ENCODE measurements at places on chromosomes 13 and 19.
A peak's percentile ranks its signal among the peaks of the same experiment; 100 is the strongest.

GRCh38 chr19:11164879-11165406 lies 9.4 kb upstream of the SPC24 start:
- no peak for DNase-seq

GRCh38 chr13:39897636-39898035 lies 242.2 kb downstream of the COG6 start:
- DNase-seq = no peak

- no peak for DNase-seq
Observed at GRCh38 chr13:84136582-84136981, 254.3 kb upstream of the SLITRK1 start.

- no peak for DNase-seq
Observed at GRCh38 chr13:79533781-79534400, 52.9 kb downstream of the NDFIP2 start.

- no peak for DNase-seq
Observed at GRCh38 chr19:37874784-37875183, 31.6 kb downstream of the WDR87 start.

DNA sequence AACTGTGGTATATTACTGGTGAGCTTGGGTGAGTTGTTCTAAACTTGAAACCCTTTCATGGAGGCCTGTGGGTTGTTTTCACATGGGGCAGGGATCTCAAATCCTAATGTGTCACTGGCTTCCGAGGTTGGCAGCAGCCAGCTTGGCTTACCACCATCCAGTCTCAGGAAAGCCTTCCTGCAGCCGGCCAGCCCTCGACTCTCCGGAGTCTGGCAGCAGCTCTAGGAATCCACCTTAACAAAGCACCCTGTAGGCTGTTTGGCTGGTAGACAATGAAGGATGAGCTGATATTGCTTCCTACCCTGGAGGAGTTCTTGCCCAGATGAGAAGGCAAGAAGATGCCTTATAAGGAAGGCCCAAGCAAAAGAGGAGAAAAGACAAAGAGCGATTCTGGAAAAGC lies 188.3 kb downstream of the KLF12 start:
- DNase-seq = no peak

DNA sequence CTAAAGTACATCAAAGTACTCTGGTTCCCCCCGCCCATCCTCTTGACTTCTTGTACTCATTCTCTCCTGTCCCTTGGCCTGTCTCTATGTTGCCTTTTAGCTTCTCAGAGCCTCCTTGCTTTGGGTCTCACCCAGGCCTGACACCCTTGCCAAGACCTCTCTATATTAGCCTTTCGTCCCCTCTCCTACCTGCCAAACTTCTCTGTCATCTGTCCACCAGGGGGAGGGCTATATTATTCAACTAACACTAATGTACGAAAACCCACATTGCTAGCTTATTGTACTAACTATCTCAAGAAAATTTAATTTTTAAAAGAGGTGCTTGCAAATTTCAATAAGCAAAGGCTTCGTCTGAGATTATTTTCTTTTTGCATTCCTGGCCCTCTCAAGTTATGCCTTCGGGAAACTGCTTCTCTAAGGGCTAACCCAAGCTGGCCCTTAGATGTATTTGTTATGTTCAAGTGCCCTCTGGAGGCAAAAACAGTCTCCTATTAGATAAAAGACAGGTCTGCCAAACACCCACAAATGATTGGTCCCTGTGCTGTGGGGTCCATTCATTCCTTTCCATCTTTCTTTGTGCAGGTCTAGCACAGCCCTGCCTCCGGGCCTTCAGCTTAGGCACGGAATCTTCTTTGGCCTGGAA lies 6.3 kb upstream of the MRPS31 start:
- peak; percentile 23 for DNase-seq

DNA sequence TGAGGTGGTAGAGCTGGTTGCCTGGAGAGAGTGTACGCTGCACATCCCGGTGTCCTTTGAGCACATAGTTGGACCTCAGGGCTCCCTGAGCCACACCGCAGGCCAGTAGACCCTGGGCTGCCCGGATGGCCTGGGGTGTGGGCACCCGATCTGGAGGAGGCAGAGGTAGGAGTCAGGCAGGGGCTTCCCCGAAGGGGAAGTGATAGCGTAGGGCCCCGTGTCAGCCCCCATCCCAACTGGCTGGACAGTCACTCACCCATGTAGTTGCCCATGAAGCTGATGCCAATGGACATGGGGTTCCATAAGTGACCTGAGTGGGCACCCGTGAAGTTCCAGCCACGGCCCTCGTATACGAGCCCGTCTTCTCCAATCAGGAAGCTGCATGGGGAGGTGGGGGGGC lies 3.6 kb downstream of the PGLYRP1 start:
- DNase-seq = no peak

- DNase-seq = no peak
Observed at GRCh38 chr13:107203146-107203847, 635.4 kb upstream of the ARGLU1 start.

DNA sequence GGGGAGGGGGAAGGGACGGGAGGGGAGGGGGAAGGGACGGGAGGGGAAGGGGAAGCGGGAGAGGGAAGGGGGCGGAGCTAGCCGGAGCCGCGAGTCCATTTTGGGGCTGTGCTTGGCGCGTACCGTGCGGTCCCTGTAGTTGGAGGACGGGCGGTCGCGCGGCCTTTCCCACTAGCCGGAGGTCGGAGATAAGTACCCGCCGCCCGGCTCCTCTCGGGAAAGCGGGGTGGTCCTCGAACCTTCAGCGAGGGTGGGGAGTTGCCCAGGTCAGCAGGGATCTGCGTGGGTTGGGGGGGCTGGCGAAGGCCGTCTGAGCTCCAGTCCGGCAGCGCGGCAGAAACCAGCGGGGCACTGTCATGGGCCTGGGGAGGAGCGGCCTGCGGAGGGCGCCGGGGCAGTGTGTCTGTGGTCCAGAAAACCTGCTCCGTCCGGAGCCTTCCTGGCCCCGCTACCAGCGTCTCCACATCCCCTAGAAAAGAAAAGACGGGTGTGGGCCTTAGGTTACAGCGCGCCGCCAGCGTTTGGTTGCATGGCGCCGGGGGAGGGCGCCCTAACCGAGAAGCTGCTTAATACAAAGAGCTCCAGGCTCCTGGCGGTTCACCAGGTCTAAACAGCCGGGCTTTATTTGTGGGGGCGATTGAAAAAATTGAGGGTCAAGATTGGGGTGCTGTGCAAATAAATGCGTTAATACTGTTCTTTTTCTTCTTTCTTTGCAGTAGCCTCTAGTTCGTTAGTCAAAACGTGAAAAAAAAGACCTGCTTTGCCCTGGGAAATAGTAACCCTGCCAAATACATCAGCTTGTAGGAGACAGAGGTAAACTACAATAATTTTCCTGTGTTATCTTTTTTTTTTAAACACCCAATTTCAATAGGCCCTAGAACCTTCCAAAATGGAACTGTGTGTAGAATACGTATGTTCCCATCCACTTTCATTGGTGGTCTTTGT lies at the start of gene TRIM13:
Gene TRIM13, plus strand, starts transcription at position 92 of the 945 bp plus-strand sequence. CDS start 14,899 bp downstream, outside the sequence.
- peak; percentile 90 for DNase-seq

- no peak for DNase-seq
Observed at GRCh38 chr13:25455146-25455545, 83.4 kb downstream of the ATP8A2 start.

- no peak for DNase-seq
Observed at GRCh38 chr19:2179095-2179494, 15.4 kb downstream of the DOT1L start.

- no peak for DNase-seq
Observed at GRCh38 chr19:52170863-52171320, 529 bp downstream of the ZNF836 start.

DNA sequence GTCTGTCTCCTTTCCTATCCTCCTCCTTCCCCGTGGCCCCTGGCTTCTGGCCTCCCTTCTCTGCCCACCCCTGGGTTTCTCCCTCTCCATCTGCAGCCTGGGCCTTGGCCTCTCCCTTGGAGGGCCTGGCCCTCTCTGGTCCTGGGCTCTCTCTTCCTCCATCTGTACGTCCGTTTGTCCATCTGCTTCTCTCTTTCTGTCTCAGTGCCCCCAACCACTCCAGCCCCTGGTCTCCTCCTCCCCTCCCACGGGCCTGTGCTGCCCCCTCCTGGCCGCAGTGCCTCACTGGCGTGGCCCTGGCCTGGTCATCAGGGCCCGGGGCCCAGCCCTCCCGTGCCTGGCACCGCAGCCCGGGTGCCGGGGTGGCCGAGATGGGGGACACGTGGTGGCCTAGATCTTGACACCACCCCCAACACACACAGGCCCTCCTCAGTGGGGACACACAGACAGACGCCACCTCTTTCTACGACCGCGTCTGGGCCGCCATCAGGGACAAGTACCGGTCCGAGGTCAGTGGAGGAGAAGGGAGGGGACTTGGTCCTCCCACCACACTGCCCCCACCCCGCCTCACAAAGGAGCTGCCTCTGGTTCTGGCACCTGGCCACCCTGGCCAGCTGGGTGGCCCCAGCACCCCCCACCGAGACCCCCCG lies 11.3 kb downstream of the PRKCSH start:
- DNase-seq = peak; percentile 25

GRCh38 chr13:48181482-48182145 lies 51.4 kb upstream of the ITM2B start:
- peak; percentile 72 for DNase-seq

GRCh38 chr19:32653599-32653915 lies 21.4 kb downstream of the ANKRD27 start:
- no peak for DNase-seq

DNA sequence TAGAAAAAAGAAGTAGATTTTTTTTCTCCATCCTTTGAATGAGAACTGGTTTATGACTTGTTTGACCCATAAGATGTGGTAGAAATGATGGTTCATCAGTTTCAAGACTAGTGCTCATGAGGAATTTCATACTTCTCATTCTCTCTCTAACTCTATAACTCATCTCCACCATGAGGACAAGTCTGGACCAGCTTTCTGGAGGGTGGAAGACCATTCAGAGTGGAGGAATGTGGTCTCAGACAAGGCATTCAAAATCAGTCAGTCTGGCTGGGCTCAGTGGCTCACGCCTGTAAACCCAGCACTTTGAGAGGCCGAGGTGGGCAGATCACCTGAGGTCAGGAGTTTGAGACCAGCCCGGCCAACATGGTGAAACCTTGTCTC lies 3.5 kb upstream of the EID2 start:
- no peak for DNase-seq

DNA sequence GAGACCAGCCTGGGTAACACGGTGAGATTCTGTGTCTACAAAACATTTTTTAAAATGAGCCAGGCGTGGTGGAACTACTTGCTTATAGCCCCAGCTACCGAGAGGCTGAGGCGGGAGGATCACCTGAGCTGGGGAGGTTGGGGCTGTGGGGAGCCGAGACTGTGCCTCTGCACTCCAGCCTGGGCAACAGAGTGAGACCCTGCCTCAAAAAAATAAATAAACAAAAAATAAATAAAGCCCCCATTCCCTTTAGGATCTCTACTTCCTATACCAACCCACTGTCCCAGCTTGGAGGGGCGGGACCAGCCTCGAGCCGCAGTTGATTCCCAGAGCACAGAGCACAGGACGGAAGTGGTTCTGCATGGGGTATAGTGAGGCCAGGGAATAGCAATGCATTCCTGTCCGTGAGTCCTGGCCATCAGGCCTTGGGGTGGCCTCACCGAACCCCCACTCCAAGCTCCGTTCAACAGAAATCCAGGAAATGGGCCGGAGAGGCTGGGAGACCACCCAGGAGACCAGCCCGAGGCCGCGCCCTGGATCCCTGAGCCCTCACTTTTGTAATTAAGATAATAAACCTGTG lies 4.9 kb upstream of the PTBP1 start:
- no peak for DNase-seq

DNA sequence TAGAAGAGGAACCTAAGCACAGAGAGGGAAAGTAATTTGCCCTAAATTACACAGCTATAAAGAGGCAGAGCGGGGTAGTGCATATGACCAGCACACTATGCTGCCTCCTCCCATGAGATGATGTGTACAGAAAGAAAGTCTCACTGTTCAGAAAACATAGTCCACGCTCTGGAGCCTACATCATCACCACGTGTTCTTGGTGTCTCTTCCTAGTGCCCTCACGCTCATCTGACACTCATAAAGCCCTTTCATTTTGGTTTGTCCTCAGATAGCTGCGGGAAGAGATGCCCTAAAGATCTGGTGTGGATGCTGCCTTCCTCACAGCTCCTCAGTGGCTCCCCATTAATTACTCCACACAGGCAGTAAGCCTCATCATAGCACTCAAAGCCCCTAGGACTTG lies 27.4 kb upstream of the SIAH3 start:
- no peak for DNase-seq

DNA sequence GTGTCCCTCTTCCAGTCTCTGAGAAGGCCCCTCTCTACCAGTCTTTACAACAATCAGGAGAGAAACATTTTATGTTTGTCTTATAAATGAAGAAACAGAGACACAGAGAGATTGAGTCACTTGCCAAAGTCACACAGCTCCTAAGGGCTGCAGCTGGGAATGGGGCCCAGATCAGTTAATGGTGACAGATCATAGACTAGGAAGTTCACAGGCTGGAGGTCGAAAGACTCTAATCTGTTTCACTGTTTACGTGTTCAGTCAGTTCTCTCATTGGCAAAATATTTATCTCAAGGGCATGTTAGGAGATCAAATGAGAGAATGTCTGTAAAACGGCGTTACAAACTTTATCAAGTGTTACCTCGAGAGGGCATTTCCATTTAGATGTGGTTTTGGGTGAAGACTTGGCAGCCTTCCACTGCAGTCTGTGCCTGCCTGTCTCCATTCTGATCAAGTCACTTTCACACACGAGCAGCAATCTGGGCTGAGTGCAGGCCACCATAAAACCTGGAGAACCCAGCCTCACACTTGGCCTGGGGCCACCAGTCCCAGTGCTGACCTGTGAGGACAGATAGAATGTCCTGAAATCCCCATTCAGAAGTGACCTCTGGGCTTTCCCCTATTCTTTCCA lies 65.1 kb downstream of the SIAH3 start:
- DNase-seq = no peak

- DNase-seq = no peak
Observed at GRCh38 chr13:38606699-38607535, 80.0 kb upstream of the FREM2 start.

DNA sequence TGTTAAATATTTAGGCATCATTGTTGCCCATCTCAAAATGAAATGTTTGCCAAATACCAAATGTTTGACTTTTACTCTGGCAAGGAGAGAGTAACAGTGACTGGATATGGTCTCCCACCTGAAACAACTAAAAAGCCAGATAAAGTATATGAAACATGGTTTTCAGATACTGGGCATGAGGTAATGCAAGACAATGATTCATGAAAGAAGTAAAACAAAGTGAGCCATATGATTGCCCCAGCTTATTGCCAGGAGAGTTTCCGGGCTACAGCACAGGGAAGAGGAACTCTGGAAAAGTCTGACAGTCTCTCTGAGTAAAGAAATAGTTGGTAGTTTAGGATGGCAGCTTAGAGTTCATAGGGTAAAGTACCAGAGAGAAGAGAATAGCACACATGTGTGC lies 354.6 kb downstream of the DNAJC15 start:
- peak; percentile 53 for DNase-seq

- no peak for DNase-seq
Observed at GRCh38 chr19:9014803-9015202, 4.6 kb upstream of the MUC16 start.
